ENCODE measurements at places on chromosomes 6 and 20.
A peak's percentile ranks its signal among the peaks of the same experiment; 100 is the strongest.

- no peak for DNase-seq
Observed at GRCh38 chr6:11431455-11431937, 106.1 kb upstream of the TMEM170B start.

GRCh38 chr6:13346245-13346644, 17.9 kb upstream of the TBC1D7 start:
- no peak for DNase-seq

- DNase-seq: no peak
Observed at GRCh38 chr6:7183707-7184106, 75.9 kb downstream of the RREB1 start.

- DNase-seq: no peak
Observed at GRCh38 chr20:1997483-1998192, 3.8 kb upstream of the PDYN start.

DNA sequence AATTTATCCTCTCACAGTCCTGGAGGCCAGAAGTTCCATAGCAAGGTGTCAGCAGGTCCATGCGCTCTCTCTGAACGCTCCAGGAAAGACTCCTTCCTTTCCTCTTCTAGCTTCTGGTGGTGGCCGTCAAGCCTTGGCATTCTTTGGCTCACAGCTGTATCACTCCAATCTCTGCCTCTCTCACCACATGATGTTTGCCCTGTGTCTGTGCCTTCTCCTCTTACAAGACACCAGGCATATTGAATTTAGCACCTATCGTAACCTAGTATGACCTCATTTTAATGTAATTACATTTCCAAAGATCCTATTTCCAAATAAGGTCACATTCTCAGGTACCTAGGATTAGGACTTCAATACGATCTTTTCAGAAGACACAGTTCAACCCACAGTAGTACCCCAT, 428.5 kb downstream of the CD83 start:
- DNase-seq: no peak

GRCh38 chr6:52543729-52544601, 32.9 kb downstream of the TRAM2 start:
- no peak for DNase-seq

DNA sequence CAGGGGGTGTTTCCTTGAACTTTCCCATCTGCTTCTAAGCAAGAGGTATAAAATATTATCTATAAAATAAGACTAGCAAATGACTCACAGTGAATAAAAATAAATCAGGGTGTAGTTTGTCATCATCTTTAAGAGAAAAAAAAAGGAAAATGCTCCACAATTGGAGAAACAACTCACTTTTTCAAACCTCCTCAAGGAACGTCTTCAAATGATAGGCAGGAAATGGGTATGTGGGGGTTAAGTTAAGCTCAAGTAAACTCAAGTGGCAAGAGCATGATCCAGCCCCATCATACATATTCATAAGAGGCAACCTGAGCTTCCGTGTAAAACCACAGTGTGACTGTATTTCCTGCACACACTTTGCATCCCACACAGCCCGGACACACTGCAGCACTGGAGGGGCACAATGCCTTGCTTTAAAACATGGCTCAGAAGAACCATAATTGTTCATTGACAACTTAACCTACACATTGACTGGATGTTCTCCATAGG, 58.5 kb upstream of the CEP85L start:
- DNase-seq: peak; percentile 84

DNA sequence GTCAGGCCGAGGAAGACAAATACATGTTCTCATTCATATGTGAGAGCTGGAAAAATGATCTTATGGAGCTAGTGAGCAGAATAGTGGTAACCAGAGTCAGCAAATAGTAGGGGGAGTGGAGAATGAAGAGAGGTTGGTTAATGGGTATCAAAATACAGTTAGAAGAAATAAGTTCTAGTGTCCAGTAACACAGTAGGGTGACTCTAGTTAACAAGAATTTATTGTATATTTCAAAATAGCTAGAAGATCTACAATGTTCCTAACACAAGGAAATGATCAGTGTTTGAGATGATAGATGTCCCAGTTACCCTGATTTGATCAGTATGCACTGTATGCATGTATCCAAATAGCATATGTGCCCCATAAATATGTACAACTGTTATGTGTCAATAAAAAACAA, 128.4 kb downstream of the BCKDHB start:
- DNase-seq: no peak
